ENCODE measurements at places on chromosomes 3 and 15.

GRCh38 chr3:33490641-33491241, 50.5 kb upstream of the UBP1 start:
- DNase-seq: no peak

- no peak for DNase-seq
Measured at GRCh38 chr3:94709249-94709902, 646.5 kb downstream of the NSUN3 start.

DNA sequence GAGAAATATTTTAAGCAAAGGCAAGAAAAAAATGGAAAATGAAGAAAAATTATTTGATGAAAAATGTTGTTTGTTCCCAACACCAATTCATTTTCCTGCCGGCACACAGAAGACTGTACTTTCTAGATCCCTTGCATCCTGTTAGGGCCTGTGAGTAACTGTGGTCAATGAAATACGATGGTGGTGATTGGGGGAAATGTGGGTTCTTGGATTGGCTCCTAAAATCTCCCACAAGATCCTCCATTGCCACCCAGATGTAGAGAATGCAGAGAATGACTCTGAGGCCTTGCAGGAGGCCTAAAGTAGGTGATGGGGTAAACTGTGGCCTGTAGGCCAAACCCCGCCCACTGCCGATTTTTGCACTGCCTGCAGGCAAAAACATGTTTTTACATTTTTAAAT, 46.3 kb upstream of the C3orf70 start:
- DNase-seq: no peak

DNA sequence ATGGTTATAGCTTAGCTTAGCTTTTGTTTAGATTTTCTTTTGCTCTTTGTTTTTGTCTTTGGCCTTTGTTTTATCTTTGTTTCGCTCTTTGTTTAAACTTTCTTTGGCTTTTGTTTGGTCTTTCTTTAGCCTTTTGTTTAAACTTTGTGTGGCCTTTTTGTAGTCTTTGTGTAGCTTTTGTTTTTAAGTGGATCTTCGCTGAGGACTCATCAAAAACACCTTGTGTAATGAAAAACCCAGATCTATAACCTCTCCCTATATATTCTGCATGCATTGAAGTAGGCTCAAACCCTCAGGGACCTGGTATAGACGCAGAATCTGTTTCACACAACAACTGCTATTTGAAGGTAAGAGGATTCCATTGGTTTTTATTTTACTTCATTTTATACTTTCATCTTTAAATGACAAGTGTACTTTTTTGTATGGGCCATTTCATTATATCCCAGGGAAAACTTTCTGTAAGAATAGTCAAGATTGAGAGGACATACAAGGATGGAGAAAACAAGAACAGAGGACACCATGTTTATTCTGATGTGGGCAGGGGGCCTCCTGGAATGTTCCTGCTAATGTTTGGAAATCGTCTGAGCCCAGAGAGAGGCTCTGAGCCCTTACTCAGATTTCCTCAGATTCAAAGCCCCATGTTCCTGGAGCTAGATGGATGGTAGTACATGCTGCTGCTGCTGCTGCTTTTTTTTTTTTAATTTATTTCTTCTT, at the start of gene MOBP:
MOBP (plus strand) TSS at position 287 of the 714 bp plus-strand sequence. CDS start 34,390 bp downstream, outside the sequence.
- DNase-seq: no peak

- DNase-seq: no peak
Measured at GRCh38 chr15:42679285-42680141, 57.4 kb downstream of the CDAN1 start.

DNA sequence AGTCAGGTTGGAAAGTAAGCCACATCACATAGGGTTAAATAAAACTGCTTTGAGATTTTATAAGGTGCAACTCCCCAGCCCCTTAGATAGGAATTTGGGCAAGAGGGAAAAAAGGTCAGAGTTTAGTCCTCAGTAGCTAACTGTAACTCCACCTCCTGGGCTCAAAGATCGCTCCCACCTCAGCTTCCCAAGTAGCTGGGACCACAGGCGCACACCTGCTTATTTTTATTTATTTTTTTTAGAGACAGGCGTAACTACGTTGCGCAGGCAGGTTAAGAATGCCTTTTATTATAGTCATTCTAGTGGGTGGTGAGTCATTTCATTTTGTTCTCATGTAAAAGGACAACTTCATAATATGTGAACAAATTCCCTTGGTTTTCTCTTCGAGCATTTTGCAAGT, 14.7 kb downstream of the TM2D3 start:
- DNase-seq: no peak

DNA sequence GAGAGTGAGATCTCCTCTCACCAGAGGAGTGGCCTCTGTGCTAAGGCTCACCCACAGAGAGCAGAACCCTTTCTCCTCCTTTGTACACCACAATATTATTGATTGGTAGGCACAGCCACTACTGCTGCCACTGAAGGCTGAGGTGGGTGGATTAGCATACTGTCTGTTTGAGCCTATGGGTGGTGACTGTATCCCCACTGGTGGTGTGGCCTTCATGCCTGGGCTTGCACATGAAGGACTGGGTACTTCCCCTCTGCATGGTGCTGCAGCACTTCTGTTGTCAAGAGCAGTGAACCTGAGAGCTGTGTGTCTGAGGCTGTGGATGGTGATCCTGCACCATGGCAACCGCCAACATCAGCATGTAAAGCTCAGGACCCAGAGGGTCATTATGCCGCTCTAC, 35.7 kb upstream of the NECTIN3 start:
- DNase-seq: no peak

DNA sequence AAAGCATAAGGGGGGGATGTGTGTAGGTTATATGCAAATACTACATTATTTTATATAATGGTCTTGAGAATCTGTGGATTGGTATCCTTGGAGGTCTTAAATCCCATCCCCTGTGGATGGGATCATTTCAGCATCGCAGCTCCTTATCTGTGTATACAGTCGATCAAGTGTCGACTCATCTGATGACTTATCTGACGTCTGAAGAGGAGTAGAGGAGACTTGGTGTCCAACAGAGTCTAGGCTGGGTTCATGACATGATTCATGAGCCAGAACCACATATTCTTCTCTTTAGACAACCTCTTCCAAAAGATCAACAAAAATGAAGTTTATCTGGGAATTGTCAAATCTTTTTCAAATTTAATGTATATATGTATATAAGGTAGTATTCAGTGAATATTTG, 220.7 kb downstream of the NR2F2 start:
- no peak for DNase-seq

GRCh38 chr3:175149675-175150074, 290.5 kb downstream of the NAALADL2 start:
- peak; percentile 78 for DNase-seq

- DNase-seq: no peak
Measured at GRCh38 chr3:188397766-188398705, 244.1 kb downstream of the LPP start.

- DNase-seq: no peak
Measured at GRCh38 chr3:53726643-53727042, 119.6 kb downstream of the CHDH start.

- no peak for DNase-seq
Measured at GRCh38 chr3:159757341-159758060, 231.1 kb upstream of the IL12A start.

GRCh38 chr3:30501526-30501925, 104.9 kb upstream of the TGFBR2 start:
- no peak for DNase-seq

- no peak for DNase-seq
Measured at GRCh38 chr15:63465104-63465503, 39.3 kb upstream of the USP3 start.

DNA sequence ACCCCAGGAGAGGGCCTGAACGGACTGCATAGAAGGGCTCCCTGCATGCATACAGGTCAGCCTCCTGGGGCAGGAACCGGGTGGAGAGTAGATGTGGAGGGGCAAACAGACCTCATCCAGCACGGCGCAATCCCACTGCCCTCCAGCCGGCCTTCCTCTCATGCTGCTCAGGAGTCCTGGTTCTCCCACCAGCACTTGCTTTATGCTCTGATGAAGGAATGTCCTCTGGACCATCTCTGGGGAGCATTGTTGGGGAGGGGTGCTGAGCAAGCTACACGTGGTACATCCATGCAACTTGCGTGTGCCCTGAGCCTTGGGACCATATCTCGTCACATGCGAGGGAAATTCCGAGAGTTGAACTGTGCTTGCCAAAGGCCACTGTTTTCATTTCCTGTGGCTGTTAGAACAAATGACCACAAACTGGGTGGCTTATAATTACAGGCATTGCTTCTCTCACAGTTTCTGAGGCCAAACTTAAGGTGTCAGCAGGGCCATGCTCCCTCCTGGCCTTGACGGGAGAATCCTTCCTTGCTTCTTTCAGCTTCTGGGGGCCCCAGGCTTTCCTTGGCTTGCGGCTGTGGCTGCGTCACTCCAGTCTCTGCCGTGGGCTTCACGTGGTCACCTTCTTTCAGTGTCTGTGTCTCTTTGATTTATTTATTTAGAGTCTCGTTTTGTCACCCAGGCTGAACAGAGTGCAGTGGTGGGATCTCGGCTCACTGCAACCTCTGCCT, 12.2 kb downstream of the SELENOS start:
- DNase-seq: no peak

- DNase-seq: no peak
Measured at GRCh38 chr3:10551821-10552630, 46.6 kb upstream of the ATP2B2 start.

GRCh38 chr3:1902416-1902815, 196.2 kb upstream of the CNTN4 start:
- DNase-seq: no peak

GRCh38 chr15:90598031-90598577, 68.4 kb downstream of the CRTC3 start:
- no peak for DNase-seq

DNA sequence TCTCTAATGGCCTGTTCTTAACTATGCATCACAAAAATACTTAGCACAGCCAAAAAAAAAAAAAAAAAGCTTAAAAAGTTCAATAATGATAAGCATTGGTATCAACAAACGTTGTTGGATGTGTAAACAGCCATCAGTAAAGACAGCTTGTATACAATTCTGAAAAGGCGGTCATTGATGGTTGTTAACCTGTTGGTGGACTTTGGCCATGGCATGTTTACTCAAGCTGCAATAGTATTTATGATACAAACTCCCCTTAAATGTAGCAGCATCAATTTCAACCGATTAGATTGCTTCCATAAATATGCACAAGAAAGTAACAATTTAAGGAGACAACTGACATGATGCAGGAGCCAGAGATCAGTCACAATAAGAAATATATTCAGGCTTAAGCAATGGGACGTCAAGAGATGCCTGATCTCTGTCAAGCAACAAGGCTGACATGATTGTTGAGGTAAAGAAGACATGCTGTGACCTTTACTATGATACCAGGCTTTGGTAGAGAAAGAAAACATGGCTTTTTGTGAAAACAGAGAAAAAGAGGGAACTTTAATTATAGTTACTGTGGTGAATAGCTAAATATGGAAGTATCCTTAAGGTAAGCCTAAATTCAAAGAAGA, 14.2 kb upstream of the SLC7A14 start:
- DNase-seq: no peak

All from NCI-H187 (cell line).